ENCODE measurements at places on chromosomes 7 and 10.

GRCh38 chr7:137847568-137848050 lies 835 bp upstream of the DGKI start:
- DNase-seq, result no peak

GRCh38 chr7:150435390-150436073 lies 14.9 kb upstream of the GIMAP8 start:
- no peak for DNase-seq

- no peak for DNase-seq
These were observed 14.8 kb upstream of the SH2D4B start for GRCh38 chr10:80522756-80523363.

DNA sequence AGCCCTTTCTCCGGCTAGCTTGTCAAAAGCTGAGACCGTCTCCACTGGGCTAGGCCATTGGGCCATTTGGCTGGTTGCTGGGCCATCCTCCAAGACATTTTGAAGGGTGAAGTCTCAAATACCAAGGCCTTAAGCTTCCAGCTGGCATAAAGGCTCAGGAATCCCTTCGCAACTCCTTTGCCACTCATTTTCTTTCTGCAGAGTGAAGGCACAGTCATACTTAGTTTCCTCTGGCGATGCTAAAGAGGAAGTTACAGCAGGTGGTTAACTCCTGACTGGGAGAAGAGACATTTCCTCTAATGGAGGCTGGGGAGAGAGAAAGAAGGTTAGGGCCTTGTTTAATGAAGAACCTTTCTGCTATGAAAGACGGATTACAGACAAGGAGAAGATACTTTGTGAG lies 4.8 kb upstream of the REPIN1 start:
- no peak for DNase-seq

- no peak for DNase-seq
These were observed 182.7 kb upstream of the LYZL2 start for GRCh38 chr10:30812018-30812851.

Measured in GM18507 (cell line).